ENCODE measurements at places on chromosomes 3 and 15. TPM values are rescaled to one million over a fixed set of nuclear protein-coding genes. Genes with fewer than 3 reads are reported as not detected.

DNA sequence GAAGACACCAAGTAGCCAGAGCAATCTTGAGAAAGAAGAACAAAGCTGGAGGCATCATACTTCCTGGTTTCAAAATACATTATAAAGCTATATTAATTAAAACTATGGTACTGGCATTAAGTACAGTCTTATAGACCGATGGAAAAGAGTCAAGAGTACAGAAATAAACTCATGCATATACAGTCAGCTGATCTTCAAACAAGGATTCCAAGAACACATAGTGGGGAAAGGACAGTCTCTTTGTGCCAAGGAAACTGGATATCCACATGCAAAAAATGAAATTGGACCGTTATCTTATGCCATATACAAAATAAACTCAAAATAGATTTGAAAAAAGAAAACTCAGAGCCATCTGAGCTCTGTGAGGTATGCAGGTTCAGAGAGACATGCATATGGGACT lies 57.4 kb downstream of the SERP1 start:
- DNase-seq, result no peak

DNA sequence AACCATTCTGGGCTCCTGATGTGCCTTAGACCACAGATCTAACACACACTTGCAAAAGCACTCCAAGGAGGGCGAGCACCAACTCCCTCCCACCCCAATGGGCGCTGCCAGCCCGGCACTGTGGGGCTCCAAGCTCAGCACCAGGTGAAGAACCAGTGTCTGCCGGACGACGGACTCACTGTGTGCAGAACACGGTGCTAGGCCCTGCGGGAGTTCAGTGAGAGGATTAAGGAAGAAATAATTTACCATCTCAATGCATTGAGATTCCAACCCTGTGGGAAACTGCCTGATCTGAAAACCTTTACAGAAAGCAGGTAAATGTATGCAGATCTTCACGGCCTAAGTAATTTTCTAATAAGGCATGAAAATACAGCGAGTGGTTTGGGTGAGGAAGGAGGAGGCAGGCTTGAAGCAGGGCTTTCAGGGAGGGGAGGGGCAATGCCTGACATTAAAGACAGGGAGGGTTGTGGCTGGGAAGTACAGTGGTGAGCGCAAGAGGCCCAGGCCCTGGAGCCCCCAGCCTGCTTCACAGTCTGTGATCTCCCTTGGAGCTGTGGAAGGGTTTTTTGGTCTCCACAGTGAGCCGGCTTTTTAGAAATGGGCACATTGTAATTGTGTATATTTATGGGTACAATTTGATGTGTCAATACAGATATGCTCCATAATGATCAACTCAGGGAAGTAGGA lies 35.6 kb upstream of the CHRNB4 start:
- no peak for DNase-seq

DNA sequence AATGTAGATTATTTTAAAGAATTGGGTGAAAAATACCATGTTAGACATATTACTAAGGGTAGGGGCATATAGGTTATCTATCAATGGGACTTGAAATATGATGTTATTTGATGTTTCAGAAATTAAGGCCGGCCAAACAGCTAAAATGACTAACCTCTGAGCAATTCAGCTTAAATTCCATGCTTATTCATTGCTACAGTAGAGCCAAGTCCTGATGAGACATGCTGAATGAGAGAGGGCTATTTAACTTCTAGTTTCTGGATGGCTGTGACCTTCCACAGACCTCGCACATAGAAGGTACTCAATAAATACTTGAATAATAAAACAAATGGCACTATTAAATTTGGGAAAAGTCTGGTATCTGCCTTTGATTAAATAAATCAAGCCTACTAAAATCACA lies 175.6 kb upstream of the WNT5A start:
- DNase-seq, result peak; percentile 53

The FHIT gene
- not detected for total RNA-seq

DNA sequence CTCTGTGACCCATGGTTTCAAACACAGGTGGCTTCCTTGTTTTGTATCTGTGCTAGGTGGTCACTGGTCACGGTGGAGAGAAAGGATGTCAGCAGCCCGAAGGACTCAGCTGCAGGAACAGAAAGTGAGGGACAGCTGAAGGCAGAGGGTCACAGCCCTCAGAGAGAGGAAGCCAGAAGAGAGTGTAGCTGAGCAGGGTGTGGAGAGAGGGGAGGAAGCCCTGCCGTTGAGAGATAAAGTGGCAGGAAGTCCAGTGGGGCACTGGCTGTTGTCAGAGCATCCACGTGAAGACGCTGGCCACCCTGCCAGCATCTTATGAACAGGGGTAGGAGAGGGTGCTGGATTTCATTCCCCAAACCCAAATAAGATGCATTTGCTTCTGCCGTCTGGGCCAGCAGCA lies 36.9 kb downstream of the LIMD1 start:
- DNase-seq, result no peak

GRCh38 chr3:185732782-185733181 lies 92.1 kb downstream of the IGF2BP2 start:
- peak; percentile 69 for DNase-seq

DNA sequence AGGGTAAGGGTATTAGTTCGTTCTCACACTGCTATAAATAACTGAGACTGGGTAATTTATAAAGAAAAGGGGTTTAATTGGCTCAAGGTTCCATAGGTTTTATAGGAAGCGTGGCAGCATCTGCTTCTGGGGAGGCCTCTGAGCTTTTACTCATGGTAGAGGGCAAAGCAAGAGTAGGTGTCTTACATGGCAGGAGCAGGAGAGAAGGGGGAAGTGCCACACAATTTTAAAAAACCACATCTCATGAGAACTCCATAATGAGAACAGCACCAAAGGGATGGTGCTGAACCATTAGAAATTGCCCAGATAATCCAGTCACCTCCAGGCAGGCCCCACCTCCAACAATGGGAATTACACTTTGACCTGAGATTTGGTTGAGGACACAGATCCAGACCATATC lies 12.2 kb downstream of the RNF111 start:
- DNase-seq, result no peak

- no peak for DNase-seq
Measured at GRCh38 chr3:37457378-37458065, 283.1 kb upstream of the LRRFIP2 start.

DNA sequence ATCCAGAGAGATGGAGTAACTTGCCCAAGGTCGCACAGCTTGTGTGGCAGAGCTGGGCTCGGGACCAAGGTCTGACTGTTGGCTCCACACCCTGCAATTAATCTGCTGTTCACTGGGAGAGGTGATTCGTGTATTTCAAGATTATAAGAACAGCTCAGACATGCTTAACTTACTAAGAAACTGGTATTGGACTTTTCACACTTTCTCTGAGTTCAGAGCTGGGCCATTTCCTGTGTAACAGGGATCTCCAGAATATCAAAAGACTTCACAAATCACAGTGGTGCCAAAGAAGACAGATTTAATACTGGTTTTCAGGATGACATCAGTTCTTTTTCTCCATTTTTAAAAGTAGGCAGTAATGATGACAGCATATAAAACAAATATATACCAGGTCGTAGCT lies 156.8 kb upstream of the UBE2E1 start:
- DNase-seq, result no peak

GRCh38 chr15:70127288-70127746 lies 29.6 kb upstream of the TLE3 start:
- DNase-seq, result peak; percentile 85

The BFSP2 gene
- not detected for total RNA-seq

DNA sequence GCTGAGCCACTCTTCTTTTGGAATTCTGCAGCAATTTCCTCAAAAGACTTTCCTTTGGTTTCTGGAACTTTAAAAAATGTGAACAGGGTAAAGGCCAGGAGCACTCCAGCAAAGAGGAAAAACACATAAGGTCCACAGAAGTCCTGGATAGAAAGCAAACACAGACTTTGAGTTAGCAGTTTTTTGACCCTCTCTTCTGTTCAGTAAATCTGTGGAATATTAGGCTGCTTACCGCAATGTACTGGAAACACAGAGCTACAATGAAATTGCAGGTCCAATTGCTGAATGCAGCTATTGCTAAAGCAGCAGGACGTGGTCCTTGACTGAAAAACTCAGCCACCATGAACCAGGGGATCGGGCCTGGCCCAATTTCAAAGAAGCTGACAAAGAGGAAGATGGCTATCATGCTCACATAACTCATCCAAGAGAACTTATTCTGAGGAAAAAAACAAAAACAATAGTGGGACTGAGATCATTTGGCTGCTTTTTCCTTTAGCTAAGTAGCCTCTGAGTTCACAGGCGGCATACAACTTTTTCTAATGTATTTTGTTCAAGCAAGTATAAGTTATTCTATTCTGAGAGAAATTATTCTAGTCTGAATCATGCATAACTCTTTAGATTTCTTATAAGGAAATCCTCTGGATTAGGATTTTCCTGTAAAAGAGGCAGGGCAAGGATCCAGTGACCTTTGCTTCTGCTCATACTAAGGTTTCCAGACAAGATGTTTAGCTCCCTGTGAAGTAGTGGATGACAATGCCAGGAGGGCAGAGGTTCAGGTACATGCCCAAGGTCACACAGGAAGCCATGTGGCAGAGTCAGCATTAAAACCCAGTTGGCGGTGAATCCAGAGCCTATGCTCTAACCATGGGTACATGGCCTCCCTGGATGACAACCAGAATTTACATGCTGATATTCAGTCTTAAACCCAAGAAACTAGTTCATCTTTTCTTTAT lies 28.3 kb downstream of the SLC2A2 start:
- DNase-seq, result peak; percentile 53

DNA sequence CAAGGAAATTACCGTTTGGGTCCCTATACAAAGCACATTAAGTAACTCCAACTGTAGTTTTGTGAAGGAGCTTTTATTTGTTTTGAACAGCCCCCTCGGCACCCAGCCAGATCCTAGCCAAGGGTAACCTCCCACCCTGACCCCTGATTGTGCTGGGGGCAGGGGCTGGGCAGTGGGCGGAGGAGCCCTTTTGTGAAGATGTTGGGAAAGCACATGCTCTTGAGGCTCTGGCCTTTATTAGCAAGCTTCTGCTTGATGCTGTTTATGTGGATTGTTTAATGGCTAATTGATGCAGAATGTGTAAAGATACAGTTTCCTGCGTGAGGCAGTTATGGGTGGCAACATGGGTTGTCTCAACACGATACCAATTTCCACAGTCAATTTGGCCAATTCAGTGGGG lies 136.5 kb downstream of the MAP2K5 start:
- DNase-seq, result no peak

DNA sequence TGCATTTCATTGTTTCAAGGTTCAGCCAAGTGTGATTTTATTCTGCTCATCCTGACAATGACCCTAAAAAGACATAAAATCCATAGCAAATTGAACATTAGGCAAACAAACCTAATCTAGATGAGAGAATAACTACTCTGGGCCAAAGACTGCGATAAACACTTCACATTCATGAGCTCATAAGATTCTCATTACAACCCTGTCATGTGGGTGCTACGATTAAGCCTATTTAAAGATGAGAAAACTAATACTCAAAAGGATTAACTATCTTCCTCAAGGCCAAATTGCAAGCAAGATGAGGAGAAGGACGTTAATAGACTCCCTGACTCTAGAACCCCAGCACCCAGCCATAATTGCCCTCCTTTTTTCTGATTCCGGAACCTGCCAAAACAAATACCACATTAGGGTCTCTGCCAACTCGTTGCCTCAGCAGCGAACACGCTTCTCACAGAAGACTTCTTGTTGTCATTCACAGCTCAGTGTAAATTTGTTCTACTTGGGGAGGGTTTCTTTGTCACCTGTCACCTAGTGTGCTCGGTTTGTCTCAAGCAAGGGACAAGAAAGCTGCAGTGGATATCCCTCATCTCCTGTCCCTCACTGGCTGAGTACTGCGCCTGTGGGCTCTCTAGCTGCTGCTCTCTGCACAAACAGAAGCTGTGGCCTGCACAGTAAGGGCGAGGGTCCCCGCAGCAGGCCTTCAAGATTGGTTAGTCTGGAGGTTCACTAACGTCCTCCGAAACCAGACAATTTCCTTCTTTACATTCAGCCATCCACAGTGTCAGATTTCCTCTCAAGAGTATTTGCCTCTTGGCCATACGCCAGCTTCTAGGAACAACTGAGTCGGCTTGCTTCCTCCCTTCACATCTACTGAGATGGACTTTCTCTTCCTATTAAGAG lies 200.0 kb upstream of the UBE2E2 start:
- peak; percentile 5 for DNase-seq

The CIDEC gene
- total RNA-seq, result not detected

DNA sequence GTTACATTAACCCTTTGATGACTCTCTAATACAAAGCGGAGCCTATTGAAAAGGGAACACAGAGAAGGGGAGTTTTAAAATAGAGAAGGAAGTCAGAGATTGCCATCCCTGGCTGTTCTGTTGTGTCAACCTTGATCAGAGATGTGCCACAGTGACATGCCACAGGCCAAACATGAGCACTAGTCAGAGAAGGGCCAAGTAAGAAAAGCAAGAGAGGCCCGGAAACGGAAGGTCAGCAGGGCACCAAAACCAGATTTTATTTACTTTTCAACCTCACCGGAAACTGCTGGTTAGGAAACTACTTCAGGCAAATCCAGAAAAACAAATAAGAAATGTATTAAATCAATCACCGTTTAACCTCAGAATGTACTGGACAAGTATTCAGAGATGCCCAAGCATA lies 171.8 kb downstream of the ALCAM start:
- DNase-seq, result no peak

GRCh38 chr3:160226026-160226907 lies 1.0 kb downstream of the C3orf80 start:
- peak; percentile 30 for DNase-seq

GRCh38 chr15:42065033-42065432 lies 29.3 kb downstream of the PLA2G4D start:
- peak; percentile 33 for DNase-seq

DNA sequence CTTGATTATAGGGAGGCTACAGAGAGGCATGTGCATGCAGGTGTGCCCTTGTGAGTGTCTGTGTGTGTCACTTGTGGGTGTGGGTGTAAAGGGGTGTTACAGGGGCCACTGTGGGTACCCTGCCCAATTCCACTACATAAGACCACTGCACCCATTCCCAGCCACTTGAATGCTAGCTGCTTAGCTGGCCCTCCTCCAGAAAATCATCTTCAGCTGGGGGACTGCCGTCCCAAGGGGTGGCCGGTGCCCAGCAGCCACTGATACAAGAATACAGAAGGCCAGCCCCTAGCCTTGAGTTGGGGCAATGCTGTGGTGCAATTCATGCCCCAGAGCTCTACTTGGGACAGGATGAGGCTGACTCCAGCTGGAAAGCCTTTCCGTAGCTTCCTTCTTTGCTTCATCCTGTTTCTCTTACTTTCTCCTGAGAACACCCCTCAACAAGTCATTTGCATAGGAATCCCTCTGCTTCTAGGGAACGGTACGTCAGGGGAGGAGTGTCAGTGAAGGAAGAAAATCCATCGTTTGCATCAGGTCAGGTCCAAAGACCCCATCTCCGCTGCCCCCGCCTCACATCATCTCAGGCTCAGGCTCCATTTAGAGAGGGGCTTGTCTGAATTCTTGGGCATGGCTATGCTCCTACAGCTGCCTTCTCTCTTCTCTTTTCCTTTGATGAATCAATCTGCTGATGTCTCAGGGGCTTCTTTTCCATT lies 72.0 kb downstream of the SCN5A start:
- no peak for DNase-seq

DNA sequence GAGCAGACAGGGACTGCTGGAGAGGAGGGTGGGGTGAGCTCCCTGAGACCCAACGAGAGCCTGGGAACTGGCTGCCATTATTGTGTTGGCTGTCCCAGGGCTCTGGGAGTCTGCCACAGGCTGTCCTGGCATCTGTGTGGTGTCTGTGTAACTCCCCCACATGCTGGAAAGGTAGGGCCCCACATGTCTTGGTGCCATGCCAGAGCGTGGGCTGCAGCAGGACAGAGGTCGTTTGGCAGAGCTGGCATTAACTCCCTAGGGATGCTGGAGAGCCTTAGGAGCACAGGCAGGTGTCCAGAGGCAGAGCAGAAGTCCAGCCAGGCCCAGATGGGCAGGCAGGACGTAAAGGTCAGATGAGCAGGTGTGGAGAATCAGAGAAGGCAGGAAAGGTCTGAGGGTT lies 9.7 kb downstream of the TIMP4 start:
- DNase-seq, result no peak

GRCh38 chr15:71562251-71562650 lies 248.1 kb upstream of the NR2E3 start:
- DNase-seq, result peak; percentile 54

Measured in M059J (cell line).